ENCODE measurements at places on chromosomes 7 and 10.

DNA sequence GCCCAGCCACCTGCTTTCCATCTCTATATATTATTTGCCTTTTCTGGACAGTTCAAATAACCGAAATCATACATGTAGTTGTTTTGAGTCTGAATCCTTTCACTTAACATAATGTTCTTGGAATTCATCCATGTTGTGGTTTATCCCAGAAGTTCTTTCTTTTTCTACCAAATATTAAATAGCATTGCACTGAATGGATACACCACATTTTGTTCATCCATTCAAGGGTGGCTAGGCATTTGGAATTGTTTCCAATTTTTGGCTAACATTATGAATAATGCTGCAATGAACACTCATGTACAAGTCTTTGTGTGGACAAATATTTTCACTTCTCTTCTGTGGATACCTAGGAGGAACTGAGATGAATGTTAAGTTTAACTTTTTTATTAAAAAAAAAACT, 18.0 kb downstream of the DNAJC1 start:
- DNase-seq: no peak

DNA sequence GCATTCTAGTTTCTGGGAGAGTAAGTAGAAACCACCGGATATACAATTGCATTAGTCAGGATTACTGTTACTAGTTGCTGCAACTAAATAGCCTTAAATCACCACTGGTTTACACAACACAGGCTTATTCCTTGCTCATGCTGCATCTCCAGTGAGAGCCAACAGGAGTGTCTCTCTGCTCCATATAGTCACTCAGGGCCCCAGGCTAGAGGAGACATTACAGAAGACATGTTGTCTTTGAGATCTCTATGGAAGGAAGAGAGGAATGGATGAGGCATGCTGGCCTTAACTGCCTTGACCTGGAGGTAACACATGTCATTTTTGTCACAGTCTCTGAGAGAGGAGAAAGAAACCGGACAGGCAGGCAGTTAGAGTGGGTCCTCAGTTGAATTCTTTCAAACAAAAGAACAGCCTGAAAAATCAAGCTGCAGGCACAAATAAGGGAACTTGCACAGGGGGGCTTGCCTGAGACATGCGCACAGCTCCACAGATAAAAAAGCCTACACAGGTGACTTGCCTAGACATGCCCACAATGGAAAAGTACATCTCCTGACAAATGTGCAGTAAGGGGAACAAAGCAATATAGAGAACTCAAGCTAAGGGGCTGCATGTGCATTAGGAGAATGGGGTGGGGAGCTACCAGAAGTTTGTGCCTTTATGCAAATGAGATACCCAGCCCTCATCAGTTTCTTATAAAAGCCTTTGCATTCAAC, 348.0 kb downstream of the TYW1 start:
- DNase-seq: no peak

GRCh38 chr7:91347290-91347689, 83.1 kb downstream of the FZD1 start:
- no peak for DNase-seq

- DNase-seq: no peak
These were observed 261.8 kb upstream of the RNF32 start for GRCh38 chr7:156378806-156379205.

GRCh38 chr7:100878013-100878412, 3.1 kb downstream of the SRRT start:
- no peak for DNase-seq

DNA sequence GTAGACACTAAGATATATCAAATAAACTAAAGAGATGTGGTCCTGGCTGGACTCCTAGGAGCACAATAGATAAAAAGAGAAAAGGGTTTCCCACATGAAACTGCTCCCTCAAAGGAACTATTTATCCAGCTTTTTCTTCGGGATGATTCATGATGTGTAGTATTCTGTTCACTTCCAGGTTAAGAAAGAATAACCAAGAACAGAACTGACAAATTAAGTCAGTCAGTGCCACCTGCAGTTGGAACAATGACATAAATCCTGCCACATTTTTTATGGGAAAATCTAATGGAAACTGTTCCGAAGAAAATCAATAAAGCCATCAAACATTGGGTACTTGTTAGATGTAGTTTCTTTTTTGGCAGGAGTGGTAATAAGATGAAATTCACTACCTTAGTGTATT, 87.1 kb downstream of the POLR1F start:
- DNase-seq: no peak

DNA sequence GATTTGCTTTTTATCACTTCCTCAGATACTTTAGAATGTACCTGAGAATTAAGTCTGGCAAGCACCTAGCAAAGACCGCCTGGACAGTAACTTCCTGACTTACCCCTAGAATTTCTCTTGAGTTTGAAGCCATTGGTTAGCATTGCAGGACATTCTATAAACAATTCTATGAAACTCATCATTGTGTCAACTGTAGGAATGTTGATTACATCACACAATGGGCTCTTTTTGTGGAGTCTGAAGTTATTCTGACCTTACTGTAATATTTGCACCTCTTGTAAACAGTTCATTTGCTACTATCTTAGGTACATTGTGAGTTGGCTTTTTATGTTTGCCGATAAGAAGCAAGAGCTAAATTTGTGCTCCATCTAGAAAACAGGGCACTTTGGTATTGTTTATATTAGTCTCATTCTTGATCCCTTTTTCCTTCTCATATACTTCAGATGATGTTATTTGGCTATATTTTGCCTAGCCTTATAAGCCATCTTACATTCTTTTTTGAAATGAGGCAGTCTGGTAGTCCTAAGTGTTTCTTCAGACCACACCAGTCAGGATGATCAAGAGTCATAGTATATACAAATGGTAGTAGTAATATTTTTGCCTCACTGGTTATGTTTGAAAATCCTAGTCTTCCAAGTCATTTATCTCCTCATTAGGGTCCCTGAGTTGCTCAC, 52.4 kb downstream of the CASD1 start:
- DNase-seq: no peak

GRCh38 chr7:135650831-135651573, 11.3 kb upstream of the STMP1 start:
- no peak for DNase-seq
